Femur (tissue), 1 donor: ENCODE measurements at places on chromosomes 1 and 21.

DNA sequence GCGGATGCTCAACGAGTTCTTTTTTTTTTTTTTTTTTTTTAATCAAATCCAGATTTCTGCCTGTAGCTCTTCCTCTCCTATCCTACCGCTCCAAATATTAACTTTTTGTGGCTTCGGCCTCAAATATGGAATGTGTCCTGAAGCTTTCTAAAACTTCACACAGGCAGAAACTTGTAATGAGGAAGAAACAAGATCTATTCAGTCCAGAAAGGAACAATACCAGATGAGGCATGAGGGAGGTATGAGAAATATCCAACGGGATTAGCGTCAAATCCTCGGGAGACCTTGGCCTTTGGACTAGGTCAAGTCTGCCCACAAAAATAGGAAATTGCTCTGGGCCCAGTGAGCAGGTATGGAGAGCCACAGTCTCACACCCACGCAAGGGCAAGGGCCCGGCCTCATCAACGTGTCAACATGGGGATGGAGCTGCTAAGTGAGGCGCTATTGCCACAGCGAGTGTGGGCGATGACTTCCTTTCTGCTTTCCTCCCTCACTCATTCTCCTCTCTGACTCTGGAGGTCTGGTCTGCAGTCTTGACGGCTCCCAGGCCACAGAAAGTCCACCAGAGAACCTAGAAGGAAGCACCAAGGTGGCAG is 66.6 kb downstream of the BCAR3 start:
- no peak for DNase-seq

- DNase-seq, result no peak
Observed at GRCh38 chr1:206116191-206116872, 856 bp downstream of the AVPR1B start.

GRCh38 chr1:17109892-17110554 is 9.2 kb downstream of the PADI2 start:
- DNase-seq, result no peak

- no peak for DNase-seq
Observed at GRCh38 chr1:4978660-4979390, 324.4 kb downstream of the AJAP1 start.

DNA sequence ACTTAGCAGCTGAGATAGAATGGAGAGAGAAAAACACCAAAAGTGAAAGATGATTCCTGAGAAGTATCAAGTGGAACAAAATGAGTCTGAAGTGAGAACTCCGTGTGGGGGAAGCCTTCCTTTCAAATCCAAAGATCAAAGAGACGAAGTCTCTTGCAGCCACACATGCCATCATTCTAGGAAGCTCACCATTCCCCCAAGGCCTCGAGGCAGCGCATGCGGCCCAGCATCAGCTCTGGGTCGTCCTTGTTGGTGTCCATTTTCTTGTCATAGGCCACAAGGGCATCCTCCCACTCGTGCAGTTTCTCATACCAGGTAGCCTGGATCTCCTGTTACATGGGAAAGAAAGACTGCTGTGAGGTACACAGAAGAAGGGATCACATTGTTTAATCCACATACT is 32.2 kb upstream of the ANGPTL7 start:
- DNase-seq, result no peak

- no peak for DNase-seq
Observed at GRCh38 chr1:15454256-15454655, 2.3 kb upstream of the CELA2A start.

DNA sequence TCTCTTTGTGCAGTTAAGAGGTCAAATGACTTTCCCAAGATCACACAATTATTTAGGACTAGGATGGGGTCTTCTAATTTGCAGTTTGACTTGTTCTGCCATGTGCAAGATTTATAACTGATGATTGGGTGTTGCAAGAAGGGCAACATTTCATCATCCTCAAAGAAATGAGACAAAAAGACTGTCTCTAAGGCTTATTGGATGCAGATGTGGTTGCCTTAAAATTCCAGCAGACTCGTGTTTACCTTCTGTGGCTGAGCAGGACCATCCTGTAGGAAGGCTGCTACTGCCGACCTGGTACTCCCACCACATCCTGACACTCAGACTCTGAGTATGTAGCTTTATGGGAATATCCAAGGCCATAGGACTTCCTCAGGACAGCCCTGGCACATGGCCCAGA is 99.9 kb upstream of the SGIP1 start:
- DNase-seq, result no peak

- DNase-seq, result peak; percentile 56
Observed at GRCh38 chr1:154760469-154760933, 109.6 kb downstream of the KCNN3 start.

DNA sequence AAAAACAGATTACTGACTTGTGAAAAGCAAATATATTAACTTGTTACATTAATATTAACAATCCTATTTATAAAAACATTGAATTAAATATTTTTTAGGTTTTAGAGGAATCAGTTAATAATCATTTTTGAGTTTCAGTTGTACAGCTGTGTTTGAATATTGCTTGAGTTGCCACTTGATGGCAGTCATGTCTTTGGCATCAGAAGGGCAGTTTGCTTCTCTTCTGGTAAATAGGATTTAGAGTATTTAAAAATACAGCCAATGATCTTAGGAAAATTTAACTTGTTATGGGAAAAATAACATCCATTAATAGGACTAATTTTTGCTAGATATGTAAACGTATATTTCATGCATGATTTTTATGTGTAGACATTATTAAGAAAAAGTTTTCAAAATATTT is 234.1 kb downstream of the NCAM2 start:
- DNase-seq, result peak; percentile 21

DNA sequence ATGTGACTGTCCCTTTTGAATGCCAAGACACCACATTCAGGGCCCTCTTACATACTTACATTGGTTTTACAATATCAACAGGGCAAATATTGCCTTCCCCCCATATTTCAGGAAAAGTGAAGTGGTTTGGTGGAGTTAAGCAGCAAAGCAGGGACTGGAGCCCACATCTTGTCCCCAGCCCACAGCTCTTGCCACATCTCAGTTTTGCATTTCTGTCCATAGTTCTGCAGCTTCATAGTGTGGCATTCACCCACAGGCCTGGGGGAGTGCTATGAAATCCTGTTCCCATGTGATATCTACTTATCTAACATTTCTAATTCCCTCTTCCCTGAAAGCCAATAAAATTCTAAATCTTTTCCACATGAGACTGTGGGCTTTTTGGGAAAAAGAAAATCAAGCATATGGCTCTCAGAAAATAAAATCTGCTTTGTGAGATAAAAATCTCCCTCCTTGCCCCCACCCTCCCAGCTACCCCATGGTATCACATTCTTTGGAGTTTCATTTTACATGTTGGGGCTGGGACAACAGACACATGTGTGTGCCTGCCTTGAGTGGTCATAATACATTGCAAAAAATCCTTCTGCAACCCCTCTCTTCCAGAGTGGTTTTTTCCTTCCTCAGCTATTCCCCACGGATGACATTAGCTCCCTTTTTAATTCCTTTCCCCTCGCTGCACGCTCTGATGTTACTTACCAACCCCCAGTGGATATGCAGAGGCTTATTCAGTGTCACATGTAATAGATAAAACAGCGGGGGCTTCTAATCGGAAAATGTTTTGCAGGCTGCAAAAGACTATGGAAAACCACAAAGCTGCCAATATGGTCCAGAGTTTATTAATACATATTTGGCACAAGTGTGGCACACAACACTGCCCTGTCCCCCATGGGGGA is 20.5 kb upstream of the CD2 start:
- no peak for DNase-seq

- DNase-seq, result no peak
Observed at GRCh38 chr21:20016435-20017005, 981.7 kb upstream of the NCAM2 start.

- DNase-seq, result peak; percentile 41
Observed at GRCh38 chr1:205774198-205775014, 876 bp downstream of the RAB29 start.

DNA sequence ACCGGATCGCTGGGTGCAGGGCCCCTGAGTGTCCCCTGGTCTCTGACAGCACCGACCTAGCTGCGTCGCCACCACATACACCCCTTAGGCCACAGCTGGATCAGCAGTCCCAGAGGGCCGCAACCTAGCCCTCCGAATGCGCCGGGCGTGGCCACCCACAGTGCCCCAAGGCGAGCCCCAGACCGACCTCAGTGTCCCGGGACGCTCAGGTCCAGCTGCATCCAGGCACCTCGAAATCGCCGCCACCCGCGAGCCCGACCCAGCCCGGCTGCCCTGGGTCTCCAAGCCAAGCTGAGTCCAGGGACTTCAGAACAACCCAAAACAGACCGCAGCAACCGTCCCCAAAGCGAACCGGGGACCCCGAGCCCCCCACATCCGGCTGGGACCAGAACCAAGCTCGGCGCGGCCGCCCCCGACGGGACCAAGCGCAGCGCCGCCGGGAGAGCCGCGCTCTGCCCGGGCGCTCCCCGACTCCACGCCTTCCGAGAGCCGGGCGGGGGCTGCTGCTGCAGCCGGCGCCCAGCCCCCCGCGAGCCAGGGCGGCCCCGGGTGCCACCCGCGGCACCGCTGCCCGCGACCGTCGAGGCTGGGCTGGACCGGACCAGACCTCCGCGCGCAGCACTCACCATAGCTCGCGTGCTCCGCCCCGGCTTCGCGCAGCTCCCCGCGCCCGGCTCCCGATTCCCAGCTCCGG is 54.6 kb upstream of the ECE1 start:
- DNase-seq, result no peak

DNA sequence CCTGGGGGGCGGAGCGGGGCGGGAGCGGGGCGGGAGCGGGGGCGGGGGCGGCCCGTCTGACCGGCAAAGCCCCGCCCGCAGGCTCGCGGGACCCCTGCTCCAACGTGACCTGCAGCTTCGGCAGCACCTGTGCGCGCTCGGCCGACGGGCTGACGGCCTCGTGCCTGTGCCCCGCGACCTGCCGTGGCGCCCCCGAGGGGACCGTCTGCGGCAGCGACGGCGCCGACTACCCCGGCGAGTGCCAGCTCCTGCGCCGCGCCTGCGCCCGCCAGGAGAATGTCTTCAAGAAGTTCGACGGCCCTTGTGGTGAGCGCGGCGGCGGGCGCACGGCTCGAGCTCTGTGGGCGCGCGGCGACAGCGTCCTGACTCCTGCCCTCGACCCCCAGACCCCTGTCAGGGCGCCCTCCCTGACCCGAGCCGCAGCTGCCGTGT is 21.2 kb downstream of the AGRN start:
- DNase-seq, result no peak

DNA sequence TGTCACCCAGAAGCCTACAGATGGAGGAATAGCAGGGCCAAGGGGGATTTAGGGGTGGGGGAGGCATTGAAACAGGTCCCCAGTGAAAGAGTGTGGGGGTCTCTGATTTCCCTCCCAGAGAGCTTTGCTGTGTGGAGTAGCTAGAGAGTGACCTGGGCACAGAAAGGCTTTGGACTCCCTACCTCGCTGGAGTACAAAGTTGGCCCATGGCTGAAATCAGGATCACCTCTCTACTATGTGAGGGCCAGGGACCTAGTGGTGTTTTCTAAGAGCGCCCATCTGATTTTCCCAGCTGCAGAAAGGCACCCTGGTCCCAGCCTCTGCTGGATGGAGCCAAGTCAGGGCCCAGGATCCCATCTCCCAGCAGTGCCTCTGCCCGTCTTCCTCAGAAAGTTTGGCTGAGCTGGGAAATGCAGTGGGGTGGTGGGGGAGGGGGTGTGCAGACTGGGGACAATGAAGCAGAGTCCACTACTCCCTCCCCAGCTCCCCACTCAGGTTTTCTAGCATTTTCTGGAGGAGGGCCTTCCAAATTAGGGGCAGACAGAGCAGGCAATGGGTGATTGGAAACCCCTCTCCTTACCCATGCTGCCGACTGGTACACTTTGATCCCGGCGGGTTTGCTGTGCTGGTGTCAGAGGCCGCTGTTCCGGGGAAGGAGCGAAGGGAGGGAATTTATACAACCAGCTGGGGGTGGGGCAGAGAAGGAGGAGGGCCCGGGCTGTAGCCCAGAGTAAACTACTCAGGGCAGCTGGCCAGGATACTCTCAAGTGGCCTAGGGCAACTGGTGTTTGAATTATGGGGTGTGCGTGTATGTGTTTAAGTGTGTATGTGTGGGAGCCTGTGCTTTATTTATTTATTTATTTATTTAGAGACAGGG is at the start of gene SELENBP1:
Gene SELENBP1 (minus strand): TSS at position 648 of the 877 bp plus-strand sequence. CDS start 64 bp downstream, at position 584.
- peak; percentile 85 for DNase-seq

- DNase-seq, result no peak
Observed at GRCh38 chr21:36005018-36005417, 55.3 kb downstream of the SETD4 start.

DNA sequence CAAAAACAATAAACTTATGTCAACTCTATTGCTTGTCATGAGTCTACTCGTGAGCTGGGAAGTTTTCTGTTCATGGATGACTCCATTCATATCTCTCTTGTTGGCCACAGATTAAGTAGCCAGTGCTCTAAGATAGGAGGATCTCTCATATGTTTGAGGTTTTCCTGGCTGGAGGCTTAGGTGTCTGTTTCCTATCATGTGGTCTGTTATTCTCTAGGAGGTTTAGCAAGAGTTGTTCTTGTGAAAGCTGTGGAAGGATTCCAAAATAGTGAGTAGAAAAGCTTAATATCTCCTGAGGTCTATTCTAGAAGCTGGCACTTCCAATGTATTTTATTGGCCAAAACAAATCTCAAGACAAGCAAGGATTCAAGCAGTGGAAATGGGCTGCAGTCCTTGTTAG is 5.8 kb upstream of the KRTAP20-2 start:
- no peak for DNase-seq

DNA sequence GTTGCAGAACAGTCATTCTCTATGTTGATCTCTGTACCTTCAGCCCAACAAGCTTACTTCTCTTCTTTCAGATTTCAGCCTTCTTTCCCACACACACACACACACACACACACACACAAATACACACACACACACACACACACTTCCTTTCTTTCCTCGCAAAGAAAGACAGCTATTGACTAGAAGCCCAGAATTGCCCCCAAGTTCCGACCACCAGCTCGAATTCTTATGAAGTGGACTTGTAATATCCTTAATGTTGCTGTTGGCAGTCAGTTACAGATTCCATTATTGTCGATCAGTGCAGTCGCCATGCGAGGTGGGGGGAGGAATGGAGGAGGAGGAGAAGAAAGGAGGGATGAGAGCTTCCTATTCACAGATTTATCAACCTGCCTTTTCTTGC is 125.5 kb downstream of the CLEC20A start:
- peak; percentile 61 for DNase-seq

- peak; percentile 54 for DNase-seq
Observed at GRCh38 chr1:109242387-109242786, 7.0 kb upstream of the CELSR2 start.

GRCh38 chr21:35485364-35485763 is 436.3 kb upstream of the RUNX1 start:
- no peak for DNase-seq

DNA sequence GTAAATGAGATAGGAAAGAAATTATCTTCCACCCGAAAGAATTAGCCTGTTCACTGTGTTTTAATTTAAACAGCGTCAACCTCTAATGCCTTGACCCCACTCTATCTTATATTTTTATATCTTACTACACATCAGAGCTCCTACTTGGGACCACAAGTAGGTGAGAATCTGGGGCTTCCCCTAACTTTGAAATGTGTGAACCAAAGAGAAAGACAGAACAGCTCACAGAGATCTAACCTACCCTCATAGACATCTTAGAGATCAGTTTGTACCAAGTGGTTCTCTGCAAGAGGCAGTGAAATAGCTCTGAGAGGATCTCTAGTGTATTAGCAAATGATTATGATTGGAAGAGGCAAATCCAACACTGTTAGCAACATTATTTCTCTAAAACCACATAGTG is 31.0 kb upstream of the IFI16 start:
- DNase-seq, result no peak
